ENCODE measurements at places on chromosomes 1 and 21. TPM values are rescaled to one million over a fixed set of nuclear protein-coding genes. Genes with fewer than 3 reads are reported as not detected.

- DNase-seq, result no peak
Observed at GRCh38 chr1:228851193-228851592, 115.9 kb downstream of the RHOU start.

- DNase-seq, result no peak
Observed at GRCh38 chr1:180951836-180952656, 39.3 kb downstream of the KIAA1614 start.

DNA sequence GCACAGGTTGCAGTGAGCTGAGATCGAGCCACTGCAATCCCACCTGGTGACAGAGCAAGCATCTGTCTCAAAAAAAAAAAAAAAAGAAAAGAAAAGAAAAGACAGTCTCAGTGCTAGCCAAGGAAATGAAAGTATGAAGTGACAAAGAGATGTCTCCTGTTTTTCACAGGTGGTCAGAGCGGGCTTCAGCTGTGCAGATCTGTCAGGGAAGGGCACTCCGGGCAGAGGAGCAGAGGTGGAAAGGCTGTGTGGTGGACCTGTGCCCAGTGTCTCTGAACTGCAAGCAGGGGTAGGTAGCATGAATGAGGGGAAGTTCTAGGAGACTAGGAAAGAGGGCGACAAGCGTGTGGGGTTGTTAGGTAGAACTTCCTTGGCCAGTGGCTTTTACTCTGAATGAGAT, 67.5 kb downstream of the CD247 start:
- DNase-seq, result no peak

The EPHA2 gene
- total RNA-seq, result 0.16 TPM

- no peak for DNase-seq
Observed at GRCh38 chr1:1041092-1041523, 21.2 kb downstream of the AGRN start.

The GJC2 gene
- total RNA-seq, result 0.86 TPM

DNA sequence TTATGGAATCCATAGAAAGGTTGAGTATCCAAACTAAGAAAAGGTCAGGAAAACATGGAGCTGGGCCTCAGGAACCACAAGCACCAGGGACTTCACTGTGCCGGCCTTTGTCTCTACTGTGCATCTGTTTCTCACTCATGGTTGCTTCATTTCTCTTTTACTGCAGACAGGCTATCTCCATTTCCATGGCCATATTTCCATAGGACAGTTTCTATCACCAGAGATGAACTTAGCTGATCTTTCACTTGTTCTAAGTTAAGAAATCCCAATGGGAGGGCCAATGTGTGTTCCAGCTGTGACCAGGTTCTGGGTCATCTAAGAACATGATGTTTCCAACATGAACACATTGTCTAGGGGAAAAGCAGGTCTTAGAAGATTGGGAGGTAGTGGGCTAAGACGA, 43.7 kb upstream of the PPP2R5A start:
- no peak for DNase-seq
